Fibroblast of the conjunctiva (primary cell): ENCODE measurements at places on chromosomes 1 and 21.

DNA sequence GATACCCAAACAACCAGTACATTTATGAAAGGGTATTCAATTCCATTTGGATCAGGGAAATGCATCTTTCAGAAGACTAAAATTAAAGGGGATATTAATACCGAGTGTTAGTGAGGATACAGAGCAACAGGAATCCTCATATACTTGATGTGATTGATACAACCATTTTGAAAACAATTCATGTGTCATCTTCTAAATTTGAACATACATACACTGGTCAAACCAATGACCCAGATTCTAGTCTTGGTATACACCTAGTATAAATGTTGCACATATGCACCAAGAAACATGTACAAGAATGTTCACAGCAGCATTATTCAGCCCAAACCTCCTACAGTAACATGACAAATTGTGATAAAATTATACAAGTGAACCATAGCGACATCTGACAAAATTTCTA, 58.6 kb downstream of the ZNF644 start:
- DNase-seq, result no peak

DNA sequence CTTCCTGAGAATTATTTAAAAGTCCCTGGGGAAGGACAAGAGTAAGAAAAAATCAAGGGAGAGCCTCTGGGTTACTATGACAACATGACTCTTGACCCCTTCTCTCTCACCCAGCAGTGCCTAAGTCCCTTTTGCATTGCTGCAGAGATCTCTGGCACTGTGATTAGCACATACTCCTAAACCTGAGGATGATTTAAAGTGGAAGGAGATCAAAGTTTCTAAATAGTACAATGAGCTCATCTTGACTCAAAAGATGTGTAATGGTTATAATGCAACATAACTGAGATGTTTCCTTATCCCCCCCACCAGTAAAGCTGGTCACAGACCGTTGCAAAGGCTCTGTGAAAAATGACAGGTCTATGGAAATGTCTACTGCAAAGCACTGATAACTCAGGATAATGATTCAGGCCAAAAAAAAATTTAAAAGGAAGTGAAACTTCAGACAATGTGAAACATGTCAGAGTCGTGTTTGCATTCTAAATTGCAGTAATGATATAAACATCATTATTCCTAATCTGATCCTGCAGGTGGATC, 519.2 kb downstream of the KIF26B start:
- no peak for DNase-seq

DNA sequence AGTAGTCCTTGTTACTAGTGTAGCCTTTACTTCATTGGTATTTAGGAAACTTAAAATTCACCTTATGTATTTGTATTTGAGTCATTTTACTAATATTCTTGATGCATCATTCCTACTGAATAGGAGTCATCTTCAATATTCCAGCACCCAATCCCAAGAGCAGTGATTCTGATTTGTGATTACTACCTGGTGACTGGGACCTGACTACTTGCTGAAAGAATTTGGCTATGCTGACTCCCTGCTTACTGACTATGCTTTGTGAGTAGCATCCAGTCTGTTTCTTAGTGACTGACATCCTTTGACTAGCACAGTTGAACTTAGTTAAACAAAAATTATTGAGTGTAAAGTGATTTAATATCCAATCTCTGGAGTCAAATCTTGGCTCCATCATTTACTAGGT, 129.9 kb upstream of the NEGR1 start:
- no peak for DNase-seq

DNA sequence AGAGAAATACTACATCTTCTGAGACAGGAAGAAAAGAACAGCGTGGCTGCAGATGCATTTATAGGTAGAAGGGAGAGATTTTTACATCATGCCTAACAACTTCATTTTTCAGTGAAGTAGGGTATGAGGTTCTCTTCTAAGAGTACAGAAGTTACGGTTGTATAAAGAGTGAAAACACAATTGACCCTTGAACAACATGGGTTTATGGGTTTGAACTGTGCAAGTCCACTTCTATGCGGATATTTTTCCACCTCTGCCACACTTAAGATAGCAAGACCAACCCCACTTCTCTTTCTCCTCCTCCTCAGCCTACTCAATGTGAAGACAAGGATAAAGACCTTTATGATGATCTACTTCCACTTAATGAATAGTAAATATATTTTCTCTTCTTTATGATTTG, 64.5 kb downstream of the RPAP2 start:
- no peak for DNase-seq

GRCh38 chr1:63320022-63320721, 2.2 kb upstream of the FOXD3 start:
- no peak for DNase-seq

DNA sequence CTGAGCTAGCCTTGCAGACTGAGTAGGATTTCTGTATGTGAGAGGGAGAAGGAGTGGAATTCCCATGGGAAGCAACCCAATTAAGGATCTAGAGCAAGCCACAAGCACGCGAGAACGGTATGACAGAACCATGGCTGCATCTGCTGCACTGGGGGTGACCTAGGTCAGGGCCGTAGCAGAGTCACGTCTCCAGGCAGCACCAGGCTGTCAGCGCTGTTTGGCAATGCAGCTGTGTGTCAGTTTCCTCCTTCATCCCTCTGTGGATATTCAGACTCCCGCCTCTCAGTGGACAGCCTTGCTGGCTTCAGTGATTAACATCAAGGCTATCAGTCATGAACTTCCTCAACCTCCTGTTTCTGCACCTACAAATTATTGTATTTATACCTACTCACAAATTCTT, 118.1 kb upstream of the PPP2R5A start:
- DNase-seq, result no peak

DNA sequence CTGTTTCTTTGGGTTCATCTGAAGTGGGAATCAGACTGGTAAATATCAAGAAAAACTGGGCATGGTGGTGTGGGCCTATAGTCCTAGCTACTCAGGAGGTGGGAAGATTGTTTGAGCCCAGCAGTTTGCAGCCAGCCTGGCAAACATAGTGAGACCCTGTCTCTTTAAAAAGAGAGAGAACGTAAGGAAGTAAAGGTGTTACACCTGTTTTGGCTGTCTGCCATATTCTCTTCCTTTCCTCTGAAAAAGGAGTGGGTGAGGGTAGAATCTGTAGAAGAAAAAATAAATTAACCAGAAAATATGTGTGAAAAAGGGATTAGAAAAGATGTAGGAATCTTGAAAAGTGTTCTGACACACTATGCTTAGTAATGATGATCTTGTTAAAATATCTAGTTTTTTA, 20.0 kb downstream of the AHCYL1 start:
- DNase-seq, result no peak
